Left ventricle myocardium superior (tissue), 1 donor: ENCODE measurements at places on chromosomes 2 and 18.

GRCh38 chr2:113178069-113178746 lies 4.4 kb downstream of the PSD4 start:
- DNase-seq = no peak

GRCh38 chr2:242002944-242003343 lies 133.4 kb downstream of the RTP5 start:
- no peak for DNase-seq

DNA sequence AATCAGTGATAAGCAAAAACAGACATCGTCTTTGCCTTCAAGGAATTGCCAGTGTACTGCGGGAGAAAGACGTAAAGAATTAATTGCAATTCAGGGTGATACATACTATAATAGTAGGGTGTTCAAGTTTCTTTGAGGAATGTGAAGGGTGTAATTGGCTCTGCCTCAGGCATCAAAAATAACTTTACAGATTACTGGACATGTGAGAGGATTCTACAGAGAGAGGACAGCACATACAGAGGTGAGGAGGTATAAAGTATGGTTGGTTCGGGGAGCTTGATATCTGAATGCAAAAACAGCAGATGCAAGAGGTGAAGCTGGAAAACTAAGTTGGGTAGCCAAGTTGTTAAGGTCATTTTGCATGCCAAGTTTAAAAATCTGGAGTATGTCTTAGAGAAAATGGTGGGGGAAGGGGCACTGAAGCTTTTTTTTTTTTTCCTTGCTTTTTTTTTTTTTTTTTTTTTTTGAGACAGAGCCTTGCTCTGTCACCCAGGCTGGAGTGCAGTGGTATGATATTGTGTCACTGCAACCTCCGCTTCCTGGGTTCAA lies 227.5 kb upstream of the FOSL2 start:
- DNase-seq = no peak

- DNase-seq = no peak
Measured at GRCh38 chr2:29733213-29733612, 188.2 kb downstream of the ALK start.

- no peak for DNase-seq
Measured at GRCh38 chr2:24675338-24675737, 117.9 kb downstream of the PTRHD1 start.

GRCh38 chr2:37918742-37919186 lies 6.3 kb upstream of the RMDN2 start:
- no peak for DNase-seq

- DNase-seq = no peak
Measured at GRCh38 chr2:233855345-233855744, 1.0 kb upstream of the HJURP start.

GRCh38 chr2:239601880-239602279 lies 201.1 kb upstream of the HDAC4 start:
- no peak for DNase-seq

GRCh38 chr2:120565095-120565460 lies 170.6 kb upstream of the GLI2 start:
- no peak for DNase-seq

DNA sequence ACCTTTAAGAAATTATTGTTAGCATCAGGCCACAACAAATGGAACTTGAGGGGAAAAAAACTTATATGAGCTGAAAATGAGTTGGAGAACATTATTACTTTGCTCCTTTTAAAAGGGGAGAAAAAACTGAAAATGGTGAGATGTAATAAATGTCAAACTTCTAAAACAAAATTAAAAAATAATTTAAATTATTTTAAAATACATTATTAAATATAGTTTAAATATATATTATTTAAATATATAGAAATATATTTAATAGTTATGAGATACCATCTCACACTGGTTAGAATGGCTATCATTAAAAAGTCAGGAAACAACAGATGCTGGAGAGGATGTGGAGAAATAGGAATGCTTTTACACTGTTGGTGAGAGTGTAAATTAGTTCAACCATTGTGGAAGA lies 28.9 kb downstream of the RPIA start:
- no peak for DNase-seq

GRCh38 chr2:109419960-109420370 lies 193.8 kb downstream of the SEPTIN10 start:
- no peak for DNase-seq

GRCh38 chr2:9895669-9896590 lies 52.7 kb downstream of the TAF1B start:
- no peak for DNase-seq

GRCh38 chr2:234913208-234913626 lies 38.6 kb upstream of the SH3BP4 start:
- DNase-seq = no peak

- DNase-seq = no peak
Measured at GRCh38 chr18:10329101-10329500, 125.3 kb upstream of the APCDD1 start.

GRCh38 chr2:191844706-191845105 lies 2.2 kb downstream of the CAVIN2 start:
- no peak for DNase-seq

- no peak for DNase-seq
Measured at GRCh38 chr2:199806179-199806578, 44.8 kb downstream of the FTCDNL1 start.

DNA sequence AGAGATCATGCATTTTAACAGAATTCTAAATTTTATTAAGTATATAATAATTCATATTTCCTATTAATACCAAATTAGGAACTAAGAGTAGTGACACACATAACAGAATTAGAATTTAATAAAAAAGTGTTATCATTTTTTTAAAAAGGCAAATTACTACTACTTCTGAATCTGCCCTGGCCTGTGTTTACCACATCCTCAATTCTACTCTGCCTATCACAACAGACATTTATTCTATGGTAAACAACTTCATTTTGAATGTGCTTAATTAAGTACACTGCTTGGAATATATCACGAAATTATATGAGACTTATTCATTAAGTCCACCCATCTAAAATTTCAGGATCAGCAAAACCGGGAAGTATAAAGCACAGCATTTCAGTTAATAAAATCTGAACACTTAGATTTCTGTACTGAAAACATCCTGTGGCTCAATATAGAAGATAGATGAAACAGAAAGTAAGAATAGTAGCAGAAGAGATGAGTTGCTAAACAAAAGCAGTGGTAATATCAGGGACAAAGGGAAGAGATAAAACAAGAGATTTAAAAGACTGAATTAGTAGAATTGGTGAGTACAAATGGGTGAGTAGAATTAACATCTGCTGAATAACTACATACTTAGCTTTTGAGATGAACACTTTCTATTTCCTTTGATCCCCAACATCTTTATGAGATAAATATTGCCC lies 3.7 kb downstream of the SMC6 start:
- DNase-seq = no peak

DNA sequence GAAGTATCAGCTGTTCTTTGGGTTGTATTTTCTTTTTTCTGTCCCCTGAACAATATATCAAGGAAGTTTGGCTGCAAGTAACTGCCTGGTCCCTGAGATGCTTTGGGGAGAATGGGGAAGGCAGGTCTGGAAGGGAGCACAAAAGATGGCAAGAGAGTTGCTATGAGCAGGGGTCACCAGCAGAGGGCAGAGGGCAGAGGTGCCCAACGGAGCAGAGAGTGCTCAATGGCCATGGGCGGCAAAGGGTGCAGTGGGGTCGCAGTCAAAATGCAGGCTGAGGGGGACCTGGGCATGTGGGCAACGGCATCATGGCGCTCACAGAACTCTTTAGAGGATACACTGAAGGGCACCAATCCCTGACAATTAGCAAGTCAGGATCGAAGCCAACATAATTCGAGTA lies 107.7 kb upstream of the ATP8B1 start:
- no peak for DNase-seq

DNA sequence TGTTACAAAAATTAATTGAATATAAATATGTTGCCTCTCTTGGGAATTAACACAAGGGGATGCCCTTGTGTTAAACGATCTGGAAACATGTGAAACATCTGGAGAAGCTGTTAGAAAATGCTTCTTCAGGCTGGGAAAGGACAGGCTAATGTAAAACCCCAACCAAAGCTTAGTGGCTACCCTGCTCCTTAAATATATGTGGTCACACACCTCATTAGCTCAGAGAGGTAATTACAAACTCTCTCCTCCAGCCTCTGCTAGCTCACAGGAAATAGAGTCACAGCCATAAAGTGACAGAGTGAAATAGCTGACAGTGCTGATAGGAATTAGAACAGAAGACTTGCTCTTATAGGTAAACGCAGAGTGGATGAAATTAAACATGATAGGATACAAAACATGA lies 155.9 kb downstream of the RAB3GAP1 start:
- no peak for DNase-seq

- DNase-seq = no peak
Measured at GRCh38 chr18:55610506-55610905, 22.5 kb upstream of the TCF4 start.

GRCh38 chr18:59005262-59005661 lies 134.4 kb upstream of the SEC11C start:
- DNase-seq = peak; percentile 65

DNA sequence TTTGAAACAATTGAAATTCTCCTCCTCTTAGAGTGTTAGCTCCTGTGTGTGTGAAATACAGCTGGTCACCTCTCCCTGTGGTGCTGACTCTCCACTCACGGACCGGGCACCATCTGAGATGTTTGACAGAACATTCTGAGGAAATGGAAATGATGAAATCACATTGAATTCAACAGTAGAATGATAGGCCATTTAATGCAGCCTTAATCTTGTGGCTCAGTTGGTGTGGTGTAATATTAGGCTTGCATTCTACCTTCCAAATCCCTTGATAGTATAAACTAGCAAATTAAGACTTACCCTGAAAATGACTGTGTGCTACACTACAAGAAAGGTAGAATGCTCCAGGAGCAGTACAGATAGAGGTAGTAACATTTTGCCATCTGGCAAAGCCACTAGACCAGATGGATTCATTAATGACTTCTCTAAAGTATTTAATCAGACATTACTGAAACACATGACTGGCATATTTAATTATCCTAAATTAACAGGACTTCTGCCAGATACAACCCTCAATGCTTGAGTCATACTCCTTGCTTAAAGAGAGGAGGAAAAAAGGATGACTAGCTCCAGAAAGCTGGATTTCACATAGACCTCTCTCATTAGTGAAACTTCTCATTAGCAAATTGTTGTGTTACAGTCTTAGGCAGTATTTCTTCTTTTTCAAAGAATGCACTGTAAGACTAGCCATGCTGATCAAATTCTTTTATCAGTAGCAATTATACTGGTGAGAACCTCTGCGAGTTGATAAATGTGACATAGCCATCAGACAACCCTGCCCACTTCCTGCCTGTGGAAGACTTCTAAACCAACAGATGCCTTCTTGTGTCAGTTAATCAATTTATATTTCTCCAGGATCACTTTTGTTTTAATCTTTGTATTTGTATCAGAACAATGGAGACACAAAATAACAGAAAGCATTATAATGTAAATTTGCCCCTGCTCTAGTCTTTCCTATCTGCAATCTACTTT lies 80.6 kb downstream of the EML6 start:
- DNase-seq = no peak

- no peak for DNase-seq
Measured at GRCh38 chr2:44943693-44944101, 2.2 kb downstream of the SIX3 start.

DNA sequence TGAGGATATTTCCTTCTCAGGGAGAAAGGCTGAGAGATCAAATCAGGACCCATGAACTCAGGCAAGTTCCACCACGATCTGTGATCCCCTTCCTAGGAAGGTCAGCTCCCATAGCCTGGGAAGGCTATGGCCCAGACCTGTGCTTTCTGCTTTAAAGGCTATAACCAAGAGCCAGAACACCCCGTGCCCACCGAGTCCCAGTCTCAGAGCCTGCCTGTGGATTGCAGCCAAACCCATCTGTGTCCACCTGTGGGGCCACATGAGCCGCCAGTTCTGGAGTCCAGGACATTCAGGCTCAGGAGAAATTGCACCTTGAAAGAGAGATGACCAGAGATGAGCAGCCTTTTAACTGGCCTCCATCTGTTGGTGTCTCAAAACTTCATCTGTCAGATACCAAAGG lies 46.9 kb downstream of the MAL start:
- DNase-seq = no peak

DNA sequence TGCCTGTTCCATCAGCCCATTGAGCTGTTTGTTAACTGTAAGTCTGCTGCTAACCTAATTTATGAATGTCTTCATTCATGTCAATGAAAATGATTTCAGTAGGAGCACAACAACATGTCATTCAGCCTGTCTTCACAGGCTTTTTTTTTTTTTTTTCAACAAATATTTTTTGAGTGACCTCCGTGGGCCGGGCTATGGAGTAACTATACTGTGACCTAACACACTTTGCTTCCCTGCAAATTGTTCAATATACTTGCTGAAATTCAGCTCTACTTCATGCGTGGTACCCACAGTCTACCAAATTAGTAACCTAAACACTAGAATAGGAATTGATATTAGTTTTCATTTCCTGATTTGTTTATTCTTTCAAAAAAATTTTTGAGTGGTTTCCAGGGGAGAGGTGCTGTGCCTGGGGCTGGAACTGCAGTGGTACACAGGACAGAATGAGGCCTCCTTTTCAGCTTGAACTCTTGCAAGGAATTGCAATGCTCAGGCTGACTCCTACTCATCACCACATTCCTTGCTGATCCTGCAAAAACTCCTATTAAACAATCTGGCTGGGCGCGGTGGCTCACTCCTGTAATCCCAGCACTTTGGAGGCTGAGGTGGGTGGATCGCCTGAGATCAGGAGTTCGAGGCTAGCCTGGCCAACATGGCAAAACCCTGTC lies 87.1 kb downstream of the CDH20 start:
- no peak for DNase-seq

DNA sequence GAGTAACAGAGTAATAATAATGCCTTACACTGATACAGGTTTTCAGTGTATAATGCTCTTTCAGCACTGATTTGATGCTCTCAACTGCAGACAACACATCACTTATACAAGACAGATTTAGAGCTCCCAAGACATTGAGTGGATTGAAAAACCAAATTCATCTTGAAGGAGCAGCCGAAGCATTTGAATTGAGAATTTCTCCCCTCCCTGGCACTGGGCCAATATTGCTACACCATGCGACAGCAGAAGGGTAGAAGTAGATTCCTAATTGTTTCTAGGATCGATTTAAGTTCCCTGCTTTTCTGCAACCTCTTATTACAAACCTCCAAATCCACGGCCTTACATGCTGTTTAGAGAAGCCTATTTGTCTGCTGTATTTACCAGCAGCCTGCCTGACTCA lies 15.5 kb downstream of the CENPA start:
- no peak for DNase-seq

DNA sequence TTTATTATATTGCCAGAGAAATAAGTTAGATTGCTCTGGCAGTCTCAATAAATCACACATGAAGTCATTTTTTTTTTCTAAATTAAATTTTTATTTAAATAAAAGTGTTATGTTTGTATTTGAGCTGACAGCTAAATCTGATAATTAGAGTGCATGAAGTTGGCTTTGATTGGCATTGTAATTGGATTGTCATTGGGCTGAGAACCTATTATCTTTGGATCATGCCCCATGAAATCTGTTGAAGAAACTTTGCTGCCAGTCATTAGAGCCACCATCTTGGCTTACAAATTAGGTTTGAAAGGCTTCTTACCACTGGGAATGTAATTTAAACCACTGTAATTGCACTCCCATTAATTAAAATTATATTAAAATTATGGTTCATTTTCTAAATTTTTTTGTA lies 507.9 kb upstream of the FANCL start:
- DNase-seq = no peak

- peak; percentile 88 for DNase-seq
Measured at GRCh38 chr2:231198291-231199173, at the start of gene ARMC9. Gene ARMC9 (plus strand): TSS chr2:231198631. CDS start chr2:231206239, 7,608 bp downstream.
